ENCODE measurements at places on chromosomes 3 and 15.

- no peak for DNase-seq
Observed at GRCh38 chr3:45623846-45624245, 29.3 kb downstream of the LIMD1 start.

DNA sequence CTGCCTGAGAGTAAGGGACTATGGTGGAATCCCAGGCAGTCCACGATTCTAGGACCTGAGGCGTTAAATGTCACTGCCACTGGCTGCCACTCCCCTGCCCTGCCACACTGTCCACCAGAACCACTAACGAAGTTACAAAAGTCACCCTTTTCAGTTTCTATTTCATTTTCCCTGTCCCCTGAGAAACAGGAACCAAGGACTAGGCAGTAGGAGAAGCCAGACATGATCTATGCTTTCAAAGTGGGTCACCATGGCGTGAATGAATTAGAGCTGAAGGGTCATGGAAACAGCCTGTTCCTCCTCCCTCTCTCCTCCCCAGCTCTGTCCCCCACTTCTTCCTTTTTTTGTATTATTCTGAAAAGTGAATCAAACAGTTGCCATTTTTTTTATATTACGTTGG, 9.1 kb upstream of the ADPRH start:
- DNase-seq: no peak

GRCh38 chr15:49309889-49310288, 113.2 kb upstream of the FGF7 start:
- DNase-seq: no peak

- peak; percentile 95 for DNase-seq
Observed at GRCh38 chr3:65963787-65964677, 74.7 kb downstream of the MAGI1 start.

DNA sequence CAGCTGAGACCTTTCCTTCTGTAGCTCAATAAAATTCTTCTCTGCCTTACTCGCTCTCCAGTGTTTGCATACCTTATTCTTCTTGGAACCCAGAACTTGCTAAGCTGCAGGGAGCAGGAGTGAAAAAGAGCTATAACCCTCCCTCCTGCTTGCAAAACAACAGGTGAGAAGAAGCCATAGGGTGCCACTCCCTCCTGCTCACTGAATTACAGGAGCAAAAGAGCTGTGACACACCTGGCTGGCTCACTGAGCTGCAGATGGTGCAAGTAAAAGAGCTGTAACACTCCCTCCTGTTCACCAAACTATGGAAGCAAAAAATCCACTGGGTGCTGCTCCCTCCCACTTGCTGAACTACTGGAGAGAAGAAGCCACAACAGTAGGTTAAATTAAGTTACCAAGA, 44.2 kb upstream of the C2CD4B start:
- DNase-seq: no peak

GRCh38 chr3:197611255-197611654, 55.5 kb upstream of the BDH1 start:
- no peak for DNase-seq

DNA sequence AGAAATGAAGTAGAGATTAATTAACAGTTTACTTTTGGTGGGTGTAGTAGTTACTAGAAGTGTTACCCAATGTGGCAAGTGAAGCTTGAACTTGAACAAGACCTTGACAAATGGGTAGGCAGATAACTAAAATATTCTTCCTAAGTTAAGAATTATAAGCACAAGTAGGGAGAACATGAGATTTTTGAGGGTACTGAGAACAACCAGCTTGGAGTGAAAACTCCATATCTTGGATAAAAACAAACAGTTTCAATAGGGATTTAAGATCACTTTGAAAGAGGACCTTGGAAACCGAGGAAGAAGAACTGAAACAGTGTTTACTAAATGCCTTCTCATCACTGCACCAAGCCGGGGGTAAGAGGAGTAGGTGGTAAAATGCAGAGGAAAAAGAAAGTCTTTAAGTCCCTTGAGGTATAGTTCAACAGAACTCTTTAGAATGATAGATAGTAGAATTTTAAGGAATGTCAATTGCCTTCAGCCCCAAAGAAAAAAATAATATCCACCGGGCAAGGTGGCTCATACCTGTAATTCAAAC, 496.7 kb downstream of the NAALADL2 start:
- no peak for DNase-seq

- no peak for DNase-seq
Observed at GRCh38 chr3:193573403-193574191, 18.9 kb upstream of the ATP13A4 start.

DNA sequence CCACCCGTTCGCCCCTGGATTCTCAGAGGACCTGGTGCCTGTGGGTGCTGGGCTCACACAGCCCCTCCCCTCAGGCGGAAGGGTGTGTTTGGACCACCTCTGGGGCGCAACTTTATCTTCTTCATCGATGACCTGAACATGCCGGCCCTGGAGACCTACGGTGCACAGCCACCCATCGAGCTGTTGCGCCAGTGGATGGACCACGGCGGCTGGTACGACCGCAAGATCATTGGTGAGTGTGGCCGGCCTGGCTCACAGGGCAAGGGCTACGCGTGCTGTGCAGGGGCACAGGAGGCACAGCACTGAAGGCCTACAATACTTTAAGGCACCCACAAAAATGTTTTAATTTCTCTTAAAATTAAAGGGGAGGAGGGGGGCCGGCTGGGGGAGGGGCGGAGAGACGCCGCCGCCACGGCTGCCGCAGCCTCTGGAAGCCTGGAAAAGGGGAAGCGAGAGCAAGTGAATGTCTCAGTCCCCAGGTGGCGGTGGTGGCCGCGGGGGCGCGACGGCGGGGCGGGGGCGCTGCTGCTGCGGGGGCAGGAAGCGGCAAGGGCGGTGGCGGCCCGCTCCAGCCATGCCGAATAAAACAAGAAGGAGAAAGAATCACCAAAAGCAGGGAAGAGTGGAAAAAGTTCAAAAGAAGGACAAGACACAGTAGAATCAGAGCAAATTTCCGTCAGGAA, 56.8 kb downstream of the DNAH1 start:
- no peak for DNase-seq

- DNase-seq: no peak
Observed at GRCh38 chr3:144458283-144458682, 486.7 kb downstream of the DIPK2A start.

- no peak for DNase-seq
Observed at GRCh38 chr3:194983620-194984019, 287.3 kb downstream of the XXYLT1 start.

- no peak for DNase-seq
Observed at GRCh38 chr3:20350449-20350848, 164.4 kb upstream of the SGO1 start.

GRCh38 chr15:99106417-99107220, 1.7 kb downstream of the SYNM start:
- peak; percentile 56 for DNase-seq

DNA sequence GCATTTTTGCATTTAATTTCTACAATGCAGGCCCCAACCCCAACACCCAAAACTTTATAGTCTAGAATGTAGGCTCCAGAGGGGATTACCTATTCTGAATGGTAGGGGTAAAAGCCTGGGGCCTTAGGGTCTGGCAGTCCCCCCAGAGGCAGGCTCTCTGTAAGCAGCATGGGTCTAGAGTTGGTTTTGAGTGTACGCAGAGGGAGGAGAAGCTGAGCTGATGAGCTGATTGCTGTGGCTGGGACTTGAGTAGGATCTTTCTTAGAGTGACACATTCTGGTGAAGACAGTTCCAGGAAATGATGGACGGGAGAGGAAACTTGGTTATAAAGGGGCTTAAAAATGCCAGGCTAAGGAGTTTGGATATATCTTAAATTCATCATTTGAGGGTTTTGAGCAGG, 2.1 kb downstream of the LPP start:
- DNase-seq: no peak

DNA sequence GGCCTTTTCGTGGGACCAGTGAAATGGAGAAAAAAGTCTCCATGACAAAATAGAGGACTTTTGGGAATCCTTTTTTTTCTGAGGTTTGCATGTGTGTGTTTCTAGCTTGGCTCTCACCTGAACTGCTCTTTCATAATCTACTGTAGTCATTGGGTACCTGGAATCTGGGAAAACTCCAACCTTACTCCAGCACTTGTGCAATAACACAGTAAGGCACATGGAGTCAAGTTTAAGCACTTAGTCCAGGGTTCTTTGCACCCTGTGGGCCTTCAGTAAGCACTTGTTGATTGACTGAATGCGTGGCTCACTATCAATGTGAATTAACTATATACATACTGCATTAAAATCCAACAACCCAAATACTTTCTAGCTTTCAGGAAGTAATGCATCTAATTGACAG, 299.5 kb downstream of the ZBTB20 start:
- DNase-seq: no peak

DNA sequence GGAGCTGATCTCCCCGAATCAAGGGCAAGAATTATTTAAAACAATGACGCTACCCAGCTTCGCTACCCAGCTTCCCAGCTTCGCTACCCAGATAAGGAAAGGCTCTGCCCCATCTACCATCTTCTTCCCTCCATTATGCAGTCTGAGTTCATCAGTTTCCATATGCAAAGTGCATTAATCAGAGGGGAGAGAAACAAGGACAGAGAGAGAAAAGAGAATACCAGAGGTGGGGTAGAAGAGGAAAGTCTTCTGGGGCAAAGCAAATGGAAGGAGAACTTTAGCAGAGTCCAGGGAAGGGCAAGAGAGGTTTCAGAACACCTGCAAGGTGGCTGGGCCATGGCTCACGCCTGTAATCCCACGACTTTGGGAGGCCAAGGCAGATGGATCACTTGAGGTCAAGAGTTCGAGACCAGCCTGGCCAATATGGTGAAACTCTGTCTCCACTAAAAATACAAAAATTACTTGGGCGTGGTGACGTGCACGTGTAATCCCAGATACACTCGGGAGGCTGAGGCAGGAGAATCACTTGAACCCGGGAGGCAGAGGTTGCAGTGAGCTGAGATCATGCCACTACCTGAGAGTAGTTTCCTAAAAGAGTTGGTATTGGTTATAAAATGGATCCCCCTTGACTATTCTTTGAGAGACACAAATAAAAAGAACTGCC, 70.4 kb upstream of the SPATA12 start:
- no peak for DNase-seq

GRCh38 chr3:114831861-114832260, 315.2 kb downstream of the ZBTB20 start:
- DNase-seq: no peak

- DNase-seq: no peak
Observed at GRCh38 chr3:187290503-187290902, 1.0 kb downstream of the MASP1 start.

DNA sequence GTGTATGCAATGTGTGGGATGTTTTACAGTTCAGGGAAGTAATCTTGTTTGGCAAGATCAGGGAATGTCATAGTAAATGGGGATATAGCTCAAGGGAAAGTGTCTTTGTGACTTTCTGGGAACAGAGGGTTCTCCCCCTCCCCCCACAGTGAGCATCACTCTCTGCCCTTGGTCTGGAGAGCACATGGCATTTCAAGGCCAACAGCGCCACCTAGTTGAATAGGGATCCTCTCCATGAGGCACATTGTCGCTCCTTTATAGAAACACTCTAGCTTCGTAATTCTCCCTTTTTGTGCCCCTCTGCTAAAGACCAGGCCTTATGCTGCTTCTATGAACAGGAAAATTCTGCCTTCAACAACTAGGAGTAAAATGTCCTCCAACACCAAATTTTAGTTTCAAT, 37.1 kb upstream of the ARNT2 start:
- DNase-seq: peak; percentile 1

- no peak for DNase-seq
Observed at GRCh38 chr3:77372018-77372417, 332.1 kb downstream of the ROBO2 start.

GRCh38 chr3:118228151-118228550, 806.5 kb downstream of the IGSF11 start:
- DNase-seq: no peak

GRCh38 chr3:80870476-80871041, 890.9 kb downstream of the GBE1 start:
- no peak for DNase-seq

DNA sequence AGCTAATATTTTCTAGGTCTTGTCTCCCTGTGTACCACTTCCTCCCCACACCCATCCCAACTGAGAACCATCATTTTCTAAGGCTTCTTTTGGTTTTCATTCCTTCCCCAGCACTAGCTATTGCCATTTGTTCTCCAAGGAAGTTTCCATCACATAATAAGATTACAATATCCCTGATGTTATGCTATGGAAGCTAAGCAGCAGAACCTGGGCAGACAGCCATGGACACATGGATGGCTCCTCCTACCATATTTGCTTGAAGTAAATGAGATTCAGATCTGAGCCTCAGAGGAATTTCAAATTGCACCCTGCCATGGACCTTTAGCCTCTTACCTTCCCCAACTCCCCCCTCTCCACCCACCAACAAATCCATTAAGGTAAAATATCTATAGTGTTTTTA, 31.5 kb downstream of the GASK1A start:
- peak; percentile 11 for DNase-seq

DNA sequence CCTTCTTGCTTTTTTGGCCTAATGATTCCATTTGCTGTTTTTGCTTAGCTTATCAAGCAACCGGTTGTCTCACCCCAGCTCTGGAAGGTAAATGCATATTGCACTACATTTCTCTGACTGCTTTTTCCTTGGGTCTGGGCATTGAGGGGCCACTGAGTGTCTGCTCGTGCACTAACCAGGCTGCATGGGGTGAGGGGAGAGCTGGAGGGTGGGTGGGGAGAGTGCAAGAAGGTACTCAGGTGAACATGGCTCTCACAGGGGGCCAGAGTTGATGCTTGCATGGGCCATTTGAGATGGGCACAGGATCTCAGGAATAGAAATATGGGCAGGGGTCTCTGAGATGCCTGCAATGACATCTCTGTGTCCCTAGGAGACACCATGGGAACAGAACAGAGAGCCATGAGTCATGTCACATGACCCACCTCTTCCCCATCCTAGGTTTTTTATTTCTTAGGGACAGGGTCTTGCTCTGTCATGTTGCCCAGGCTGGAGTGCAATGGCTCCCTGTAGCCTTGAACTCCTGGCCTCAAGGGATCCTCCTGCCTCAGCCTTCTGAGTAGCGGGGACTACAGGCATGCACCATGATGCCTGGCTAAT, 6.2 kb downstream of the ALPK3 start:
- no peak for DNase-seq

DNA sequence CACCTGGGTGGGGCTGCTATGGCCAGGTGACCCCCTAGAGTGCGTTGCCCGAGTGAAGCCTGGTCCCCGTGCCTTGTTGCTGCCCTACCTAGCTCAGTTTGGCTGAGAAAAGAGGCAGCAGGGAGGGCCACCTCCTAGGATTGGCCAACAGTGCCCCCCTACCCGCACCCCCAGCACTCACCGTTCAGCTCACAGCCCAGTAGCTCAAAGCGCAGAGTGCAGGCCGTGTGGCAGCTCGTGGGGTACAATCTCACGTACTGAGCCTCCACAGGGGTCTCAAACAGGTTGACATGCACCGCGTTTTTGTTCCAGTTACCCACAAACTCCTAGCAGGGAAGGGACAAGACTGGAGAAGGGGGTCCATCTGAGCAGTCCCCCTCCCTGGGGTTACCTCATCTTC, 7.6 kb downstream of the MFGE8 start:
- no peak for DNase-seq

GRCh38 chr3:11600501-11601282, 43.0 kb downstream of the VGLL4 start:
- peak; percentile 99 for DNase-seq

- no peak for DNase-seq
Observed at GRCh38 chr3:119236756-119237155, 3.9 kb downstream of the B4GALT4 start.

Data from iris pigment epithelial cell (primary cell).